ENCODE measurements at places on chromosomes 13 and 19.
A peak's percentile ranks its signal among the peaks of the same experiment; 100 is the strongest.

DNA sequence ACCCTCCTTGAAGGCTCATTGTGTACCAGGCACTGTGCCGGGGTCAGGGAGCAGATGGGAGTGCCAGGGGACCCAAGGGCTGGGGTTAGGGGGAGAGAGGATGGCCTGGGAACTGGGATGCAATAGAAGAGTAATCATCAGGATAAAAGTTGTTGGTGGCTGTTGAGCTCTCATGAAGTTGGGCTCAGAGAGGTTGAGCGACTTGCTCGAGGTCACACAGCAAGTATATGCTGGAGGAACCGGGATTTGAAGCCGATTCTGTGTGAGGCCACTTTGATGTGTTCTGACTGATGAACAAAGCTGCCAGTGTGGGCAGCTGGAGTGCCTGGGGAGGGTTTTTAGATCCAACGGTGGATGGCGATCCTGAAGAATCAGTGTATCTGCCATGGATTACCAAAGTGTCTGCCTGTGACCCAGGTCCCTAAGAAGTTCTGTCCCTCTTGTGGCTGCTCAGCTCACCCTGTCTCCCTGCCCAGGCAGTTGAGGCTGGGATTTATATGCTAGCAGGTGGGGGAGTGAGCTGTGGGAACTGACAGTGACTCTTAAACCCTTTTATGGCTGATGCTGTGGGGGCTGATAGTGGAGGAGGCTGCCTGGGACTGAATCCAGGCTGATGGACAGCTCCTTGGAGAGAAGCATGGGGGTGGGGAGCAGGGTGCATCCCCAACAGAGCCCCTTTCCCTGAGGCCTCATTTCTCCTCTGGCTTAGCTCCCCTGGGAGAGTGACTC is 8.3 kb downstream of the ARHGEF18 start:
- DNase-seq, result no peak

- DNase-seq, result no peak
Observed at GRCh38 chr13:20006206-20006605, 47.7 kb downstream of the ZMYM2 start.

- DNase-seq, result no peak
Observed at GRCh38 chr13:35984776-35985453, 146.3 kb downstream of the DCLK1 start.

DNA sequence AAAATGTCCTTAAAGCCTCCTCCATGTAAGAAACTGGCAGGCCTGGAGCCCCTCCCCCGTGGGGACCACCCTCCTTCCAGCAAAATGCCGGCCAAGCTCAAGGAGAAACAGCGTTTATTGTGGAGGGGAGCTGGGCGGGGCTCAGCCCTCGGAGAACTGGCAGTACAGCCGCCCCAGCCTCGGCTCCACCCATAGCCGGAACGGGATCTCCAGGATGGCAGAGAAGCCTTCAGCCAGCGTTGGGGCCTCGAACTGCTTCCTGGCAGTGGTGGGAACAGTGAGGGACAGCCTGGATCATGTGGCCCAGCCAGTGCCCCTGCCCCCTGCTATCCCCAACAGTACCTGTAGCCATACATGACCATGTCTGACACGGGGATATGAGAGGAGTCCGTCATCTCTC is 6.3 kb downstream of the PNKP start:
- DNase-seq, result no peak

GRCh38 chr13:113792886-113793717 is 34.1 kb downstream of the TMEM255B start:
- no peak for DNase-seq

DNA sequence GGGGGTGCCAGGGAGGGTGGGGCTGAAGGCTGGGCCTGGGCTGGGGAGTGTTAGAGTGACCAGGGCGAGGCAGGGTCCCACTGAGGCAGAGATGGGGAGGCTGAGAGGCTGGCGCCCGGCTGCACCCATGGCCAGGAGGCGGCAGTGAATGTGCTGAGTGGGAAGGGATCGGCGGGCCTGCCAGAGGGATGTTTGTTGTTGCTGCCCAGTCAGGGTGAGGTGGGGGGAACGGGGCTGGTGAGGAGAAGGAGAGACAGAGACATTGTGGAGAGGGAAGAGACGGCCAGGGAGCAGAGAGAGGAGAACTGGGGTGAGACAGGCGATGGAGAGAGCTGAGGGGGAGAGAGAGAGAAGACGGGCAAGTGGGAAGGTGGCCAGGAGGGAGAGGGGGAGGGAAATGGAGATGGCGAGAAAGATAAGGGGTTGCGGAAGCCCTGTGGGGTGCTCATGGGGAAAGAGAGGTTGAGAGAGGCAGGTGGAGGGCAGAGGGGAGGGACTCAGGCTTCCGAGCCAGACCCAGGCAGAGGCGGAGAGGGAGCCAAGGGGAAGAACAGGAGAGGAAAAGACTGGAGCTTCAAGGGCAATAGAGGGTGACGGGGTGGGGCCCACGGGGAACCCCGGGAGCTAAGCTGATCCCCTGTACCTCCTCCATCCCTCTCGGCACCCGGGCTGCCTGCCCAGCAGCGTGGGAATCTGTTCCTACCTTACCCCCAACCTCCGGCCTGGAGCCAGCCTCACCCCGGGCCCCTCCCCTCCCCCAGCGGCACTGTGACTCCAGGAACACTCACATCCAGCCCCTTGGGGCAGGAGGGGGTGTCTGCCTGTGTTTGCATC is 690 bp upstream of the B3GNT8 start:
- peak; percentile 36 for DNase-seq

DNA sequence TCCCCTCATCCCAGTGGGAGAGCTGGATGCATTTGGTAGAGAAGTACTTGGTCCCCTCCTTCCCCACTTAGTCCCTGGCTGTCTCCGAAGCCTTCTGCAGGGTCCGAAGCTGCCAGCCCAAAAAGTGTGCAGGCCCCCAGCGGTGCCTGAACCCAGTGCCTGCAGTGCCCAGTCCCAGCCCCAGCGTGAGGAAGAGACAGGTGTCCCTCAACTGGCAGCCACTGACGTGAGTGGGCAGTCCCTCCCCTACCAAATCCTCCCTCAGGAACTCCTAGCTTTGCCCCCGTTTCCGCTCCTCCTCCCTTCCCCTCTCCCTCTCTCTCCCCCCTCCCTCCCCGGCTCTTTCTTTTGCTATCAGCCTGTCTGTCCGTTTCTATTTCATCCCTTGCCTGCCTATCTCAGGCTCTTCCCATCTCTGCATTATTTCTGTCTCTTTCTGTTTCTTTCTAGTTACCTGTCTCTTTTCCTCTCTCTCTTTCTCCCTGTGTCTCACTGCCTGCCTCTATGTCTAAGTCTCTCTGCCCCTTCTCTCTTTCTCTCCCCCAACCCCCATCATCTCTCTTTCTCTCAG is 1.8 kb upstream of the LTBP4 start:
- peak; percentile 19 for DNase-seq

- no peak for DNase-seq
Observed at GRCh38 chr13:50243931-50244330, 228.7 kb downstream of the KCNRG start.

DNA sequence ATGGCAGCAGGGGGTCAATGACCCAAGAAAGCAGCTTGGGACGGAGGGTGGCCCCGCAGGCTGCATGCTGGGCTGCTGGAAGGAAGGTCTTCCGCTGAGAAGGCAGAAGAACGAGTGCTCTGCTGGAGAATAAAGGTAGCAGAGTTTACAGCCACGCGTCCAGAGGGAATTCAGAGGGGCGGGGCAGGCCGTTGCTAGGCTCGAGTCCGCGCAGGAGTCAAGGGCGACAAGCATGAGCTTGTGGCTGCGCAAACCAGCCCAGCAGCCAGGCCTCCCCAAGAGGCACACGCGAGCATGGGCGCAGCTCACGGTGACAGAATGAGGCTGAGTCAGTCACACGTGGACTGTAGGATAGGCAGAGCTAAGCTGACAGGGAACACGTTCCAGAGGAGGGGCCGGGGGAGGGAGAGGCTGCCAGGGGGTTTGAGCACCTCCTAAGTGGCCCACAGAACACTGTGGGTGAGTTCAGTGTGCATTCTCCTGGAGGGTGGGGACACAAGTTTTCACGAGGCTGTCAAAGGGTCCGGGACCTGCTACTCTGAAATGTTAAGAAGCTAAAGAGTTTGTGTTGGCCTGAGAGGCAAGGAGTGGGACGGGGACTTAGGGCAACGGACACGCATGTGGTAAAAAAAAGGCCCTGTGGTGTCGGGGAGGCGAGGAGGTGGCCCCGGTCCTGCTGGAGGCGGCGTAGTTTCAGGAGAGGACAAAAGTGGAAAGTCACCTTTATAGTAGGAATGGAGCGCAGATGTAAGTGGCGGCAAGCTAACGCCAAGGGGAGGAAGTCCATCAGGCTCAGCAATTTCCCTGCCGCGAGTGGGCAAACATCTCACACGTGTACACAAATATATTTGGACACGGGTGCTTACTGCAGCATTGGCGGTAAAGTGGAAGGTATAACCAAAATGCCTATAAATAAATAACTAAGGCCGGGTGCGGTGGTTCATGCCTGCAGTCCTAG is 17.7 kb downstream of the RFX2 start:
- no peak for DNase-seq

GRCh38 chr19:33745297-33745696 is 51.4 kb upstream of the KCTD15 start:
- DNase-seq, result no peak

DNA sequence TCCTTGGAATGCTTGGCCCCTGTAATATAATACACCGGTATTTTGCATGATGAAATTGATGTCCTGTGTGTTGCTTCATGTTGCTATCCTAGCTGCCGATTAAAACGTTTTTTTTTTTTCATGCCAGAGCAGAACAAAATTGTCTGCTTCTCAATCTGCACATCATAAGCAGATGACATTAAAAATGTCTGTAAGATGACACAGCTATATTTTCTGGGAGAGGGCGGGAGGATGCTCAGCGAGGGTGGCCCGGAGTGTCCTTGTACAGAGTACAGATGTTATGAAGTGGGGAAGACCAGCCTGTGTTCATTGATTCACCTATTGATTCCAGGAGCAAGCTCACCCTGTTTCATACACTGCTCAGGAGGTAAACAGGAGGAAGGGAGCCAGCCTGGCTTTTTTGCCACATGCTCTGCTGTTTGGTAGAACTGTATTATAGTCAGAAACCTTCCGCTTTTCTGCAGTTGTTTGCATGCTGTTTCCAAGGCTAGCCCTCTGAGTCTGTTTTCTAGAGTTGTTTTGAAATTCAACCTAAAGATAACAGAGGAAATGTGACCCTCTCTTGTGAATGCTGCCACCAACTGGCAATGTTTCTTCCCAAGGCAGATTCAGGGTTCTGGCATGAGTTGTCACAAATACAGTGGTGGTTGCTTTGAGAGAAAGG is 4.7 kb upstream of the IRS2 start:
- peak; percentile 17 for DNase-seq

DNA sequence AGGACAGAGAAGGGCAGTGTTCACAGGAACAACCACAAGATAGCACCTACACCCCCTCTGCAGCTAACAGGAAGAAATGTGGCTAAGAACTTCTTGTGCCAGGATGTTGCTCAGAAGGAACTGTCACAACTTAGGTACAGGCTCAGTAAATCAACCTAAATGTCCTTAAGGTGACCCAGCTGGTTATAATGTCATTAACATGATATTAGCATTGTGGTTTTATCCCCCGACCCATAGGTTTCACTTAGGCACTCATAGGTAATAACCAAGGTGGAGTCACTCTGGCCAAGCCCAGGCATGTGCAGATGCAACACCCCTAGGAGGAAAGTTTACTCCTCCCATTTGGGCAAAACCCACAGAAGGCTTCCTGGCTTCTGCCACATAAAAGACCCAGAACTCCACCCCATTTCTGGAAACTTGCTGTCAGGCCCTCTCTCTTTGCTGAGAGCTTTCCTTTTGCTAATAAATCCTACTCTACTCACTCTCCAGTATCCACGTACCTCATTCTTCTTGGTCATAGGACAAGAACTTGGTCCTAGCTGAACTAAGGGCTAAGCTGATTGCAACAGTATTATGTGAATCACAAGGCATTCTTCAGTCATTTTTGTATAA is 951.3 kb downstream of the SLITRK5 start:
- DNase-seq, result no peak

DNA sequence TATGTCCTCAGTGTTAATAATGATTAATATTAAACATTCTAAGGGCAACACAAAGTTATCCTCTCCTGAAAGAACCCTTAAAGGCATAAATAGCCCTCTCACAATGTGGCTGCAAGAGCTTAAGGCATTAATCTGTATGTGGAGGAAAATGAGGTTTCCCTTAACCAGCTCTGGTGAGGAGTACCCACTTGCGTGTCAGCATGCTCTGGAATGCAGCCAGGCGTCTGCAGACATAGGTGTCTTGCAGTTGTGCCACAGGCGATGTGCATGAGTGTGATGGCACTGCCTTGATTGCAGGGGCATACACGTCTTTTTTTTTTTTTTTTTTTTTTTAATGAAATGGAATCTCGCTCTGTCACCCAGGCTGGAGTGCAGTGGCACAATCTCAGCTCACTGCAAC is 91.9 kb downstream of the RAB20 start:
- DNase-seq, result no peak

- no peak for DNase-seq
Observed at GRCh38 chr19:31498781-31499180, 149.5 kb upstream of the TSHZ3 start.

DNA sequence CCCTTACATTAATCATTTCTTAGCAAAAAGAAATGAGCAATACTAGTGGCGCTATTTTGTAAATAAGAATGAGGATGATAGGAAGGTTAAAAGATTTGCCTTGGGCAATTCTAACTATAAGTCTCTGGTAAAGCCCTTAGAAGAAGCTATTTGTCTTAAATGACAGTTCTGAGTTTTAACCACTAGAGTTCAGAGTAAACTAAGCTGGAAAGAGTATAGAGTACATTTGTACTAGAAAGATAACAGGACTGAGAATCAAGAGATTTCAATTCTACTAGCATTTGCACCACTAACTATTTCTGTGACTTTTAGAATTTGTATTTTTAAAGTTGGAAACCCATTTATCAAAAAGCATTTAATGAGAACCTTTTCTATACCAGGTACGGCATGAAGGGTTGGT is 750.3 kb downstream of the OLFM4 start:
- DNase-seq, result no peak

DNA sequence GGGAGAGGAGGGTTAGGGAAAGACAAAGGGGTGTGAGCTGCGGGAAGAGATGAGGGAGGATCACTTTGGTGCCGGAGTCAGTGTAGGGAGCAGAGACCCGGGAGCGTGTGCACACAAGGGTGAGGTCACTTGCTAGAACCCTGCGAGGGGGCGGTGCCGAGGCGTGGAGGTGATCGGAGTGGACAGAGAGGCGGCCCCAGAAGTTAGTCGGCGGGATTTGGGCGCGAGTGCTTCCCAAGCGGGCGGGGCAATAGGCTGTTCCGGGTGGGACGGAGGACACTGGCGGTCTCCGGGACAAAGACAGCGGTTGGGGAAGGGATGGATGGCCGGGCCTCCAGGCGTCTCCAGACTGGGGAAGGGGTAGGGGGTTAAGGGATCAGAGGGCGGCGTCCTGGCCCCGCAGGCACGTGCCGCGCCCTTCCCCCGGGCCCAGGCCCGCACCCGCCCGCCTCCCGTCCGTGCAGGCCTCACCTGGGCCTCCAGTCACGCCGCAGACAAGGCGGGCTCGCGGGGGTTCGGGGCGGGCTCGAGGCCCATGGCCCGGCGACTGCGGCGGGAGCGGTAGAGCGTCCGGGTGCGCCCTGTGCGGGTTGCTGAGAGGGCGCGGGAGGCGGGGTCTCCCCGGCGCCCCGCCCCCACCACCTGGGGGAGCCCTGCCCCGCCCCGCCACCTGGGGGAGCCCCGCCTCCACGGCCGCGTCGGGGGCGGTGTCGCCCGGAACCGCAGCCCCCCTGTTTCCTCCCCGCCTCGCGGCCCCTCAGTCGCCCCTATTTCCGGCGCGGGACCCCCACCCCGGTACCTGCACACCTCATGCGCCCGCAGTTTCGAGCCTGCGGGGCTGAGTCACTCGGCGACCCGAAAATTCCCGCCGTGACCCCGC is at the start of gene LPAR2:
TSS of gene LPAR2 (minus strand) at position 600 of the 880 bp plus-strand sequence. CDS start 945 bp downstream, outside the sequence.
- DNase-seq, result peak; percentile 72

GRCh38 chr19:32373585-32374295 is 28.3 kb downstream of the ZNF507 start:
- DNase-seq, result no peak

- DNase-seq, result no peak
Observed at GRCh38 chr19:16764280-16764679, 44.6 kb downstream of the NWD1 start.
